ENCODE measurements at places on chromosomes 5 and 9.
A peak's percentile ranks its signal among the peaks of the same experiment; 100 is the strongest.

DNA sequence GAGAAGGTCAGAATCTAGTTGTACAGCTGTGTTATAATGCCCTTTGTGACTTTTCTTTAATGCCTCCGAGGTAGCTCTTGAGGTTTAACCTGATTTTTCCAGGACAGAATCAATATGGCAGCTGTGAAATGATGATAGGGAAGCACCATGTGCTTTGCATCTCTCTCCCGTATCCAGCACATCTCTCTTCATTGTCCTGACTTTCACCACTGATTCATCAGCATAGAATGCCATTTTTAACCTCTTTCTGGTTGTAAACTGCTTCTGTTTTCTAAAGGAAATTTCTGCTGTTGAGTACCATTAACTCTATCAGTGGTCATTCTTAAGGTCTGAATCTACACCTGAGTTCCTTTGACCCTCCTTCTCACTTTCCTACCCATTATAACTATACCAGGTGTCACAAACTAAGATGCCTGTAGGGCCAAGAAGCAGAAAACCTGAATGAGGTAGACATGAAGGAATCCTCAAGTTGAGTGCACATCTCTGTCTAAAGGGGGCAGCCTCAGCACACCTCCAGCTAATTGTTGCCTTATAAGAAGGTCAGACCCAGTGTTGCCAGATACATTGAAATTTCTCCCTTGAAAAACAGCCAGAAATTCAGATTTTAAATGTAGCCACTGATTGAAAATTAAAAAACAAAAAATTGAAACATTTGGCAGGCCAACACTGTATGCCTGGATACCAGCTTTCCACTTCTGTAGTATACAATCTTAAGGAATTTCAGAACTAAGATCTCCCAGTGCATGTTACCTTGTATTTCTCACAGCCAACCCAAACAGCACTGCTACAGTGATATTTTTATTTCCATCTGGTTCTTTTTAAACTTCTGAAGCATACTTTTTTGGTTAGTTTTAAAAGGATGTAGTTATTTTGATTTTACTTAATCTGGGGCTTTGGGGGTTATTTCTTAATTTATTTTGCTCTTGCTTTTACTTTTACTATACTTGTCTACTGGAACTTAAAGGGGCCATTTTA lies 35.8 kb upstream of the TLX3 start:
- DNase-seq, result no peak

DNA sequence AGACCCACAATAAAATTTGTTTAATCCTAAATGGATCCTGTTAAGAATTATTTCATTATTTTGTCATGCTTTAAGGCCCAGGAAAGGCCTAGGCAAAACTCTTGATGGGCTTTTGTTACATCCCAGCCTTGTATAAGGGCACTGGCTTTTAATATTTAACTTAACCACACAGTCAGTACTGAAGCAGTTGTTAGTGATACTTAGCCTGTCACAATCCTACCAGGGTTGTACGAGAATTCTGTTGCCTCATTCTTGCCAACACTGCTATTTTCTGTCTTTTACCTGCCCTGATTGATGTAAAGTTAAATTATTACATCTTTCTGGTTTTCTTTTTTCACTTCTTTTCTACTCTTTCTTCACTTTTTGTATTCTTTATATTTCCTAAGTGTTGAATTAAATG lies 10.9 kb downstream of the ZNF169 start:
- DNase-seq, result no peak

DNA sequence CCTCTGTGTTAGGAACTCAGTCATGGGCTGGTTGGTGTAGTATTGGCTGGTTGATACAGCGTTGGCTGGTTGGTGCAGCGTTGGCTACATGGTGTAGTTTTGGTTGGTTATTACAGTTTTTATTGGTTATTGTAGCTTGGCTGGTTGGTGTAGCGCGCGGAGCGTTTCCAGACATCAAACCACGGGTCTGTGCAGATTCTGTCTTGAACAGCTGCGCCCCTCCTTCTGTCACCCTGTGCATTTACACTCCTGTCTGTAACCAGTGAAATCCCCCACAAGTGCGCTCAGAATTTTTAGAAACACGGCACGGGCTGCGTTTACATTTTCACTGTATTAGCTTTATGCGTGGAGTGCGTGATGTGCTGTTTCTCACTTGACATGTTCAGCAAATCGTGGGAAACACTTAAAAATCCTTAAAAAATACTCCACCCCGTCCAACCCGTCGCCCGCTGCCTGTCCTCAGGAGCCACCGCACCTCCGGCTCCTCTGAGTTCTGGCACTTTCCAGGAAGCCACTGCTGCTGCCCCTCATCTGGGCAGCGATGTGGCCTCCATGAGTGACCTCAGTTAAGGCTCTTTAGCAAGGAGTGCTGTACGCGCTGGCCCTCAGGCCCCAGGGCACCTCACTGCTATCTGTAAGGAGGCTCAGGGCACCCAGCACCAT lies 20.8 kb downstream of the NKD2 start:
- DNase-seq, result no peak

DNA sequence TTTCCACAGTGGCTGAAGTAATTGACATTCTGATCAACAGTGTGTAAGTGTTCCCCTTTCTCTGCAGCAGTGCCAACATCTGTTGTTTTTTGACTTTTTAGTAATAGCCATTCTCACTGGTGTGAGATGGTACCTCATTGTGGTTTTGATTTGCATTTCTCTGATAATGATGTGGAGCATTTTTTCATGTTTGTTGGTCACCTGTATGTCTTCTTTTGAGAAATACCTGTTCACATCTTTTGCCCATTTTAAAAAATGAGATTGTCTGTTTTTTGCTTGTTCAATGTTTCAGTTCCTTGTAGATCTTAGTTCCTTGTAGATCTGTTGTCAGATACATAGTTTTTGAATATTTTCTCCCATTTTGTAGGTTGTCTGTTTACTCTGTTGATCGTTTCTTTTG lies 162.5 kb upstream of the PITX1 start:
- DNase-seq, result no peak

- DNase-seq, result peak; percentile 41
Observed at GRCh38 chr9:92716557-92716956, 46.6 kb upstream of the IPPK start.

DNA sequence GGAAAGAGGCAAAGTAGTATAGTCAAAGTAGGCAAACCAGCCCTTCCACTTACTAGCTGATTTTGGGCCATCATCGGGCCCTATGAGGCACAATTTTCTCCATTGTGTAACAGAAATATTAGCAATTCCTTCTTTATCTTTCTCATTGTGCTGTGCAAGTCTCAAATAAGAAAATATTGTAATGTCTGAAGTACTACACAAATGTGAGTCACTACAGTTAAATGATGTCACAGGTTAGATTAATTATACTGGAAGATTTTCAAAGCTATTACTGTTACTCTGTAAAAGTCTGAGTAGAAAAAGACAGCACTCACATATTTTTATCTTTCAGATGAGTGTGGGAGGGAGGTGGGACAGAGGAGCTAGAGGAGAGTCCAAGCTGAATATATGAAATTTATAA lies 12.4 kb upstream of the TMC1 start:
- no peak for DNase-seq

GRCh38 chr9:87886933-87887505 lies 4.3 kb downstream of the SPATA31E1 start:
- DNase-seq, result no peak

GRCh38 chr5:79269733-79270166 lies 33.8 kb downstream of the JMY start:
- DNase-seq, result no peak

GRCh38 chr9:122226758-122227574 lies 1.8 kb downstream of the LHX6 start:
- no peak for DNase-seq

- DNase-seq, result no peak
Observed at GRCh38 chr5:178372142-178372571, 139.6 kb upstream of the PHYKPL start.
